ENCODE measurements at places on chromosomes 2 and 18. TPM values are rescaled to one million over a fixed set of nuclear protein-coding genes. Genes with fewer than 3 reads are reported as not detected.

DAPL1 gene
- polyA plus RNA-seq: 0.71 TPM

ZNF892 gene
- polyA plus RNA-seq: not detected

NRP2 gene
- polyA plus RNA-seq: 3.8 TPM

POTEC gene
- polyA plus RNA-seq: not detected

HNMT gene
- 44.4 TPM for polyA plus RNA-seq

RAPGEF4 gene
- 7.5 TPM for polyA plus RNA-seq

CHRNG gene
- polyA plus RNA-seq: not detected

NDC80 gene
- polyA plus RNA-seq: 1.6 TPM

OTOS gene
- not detected for polyA plus RNA-seq

MARCHF4 gene
- polyA plus RNA-seq: not detected

SLC9A2 gene
- polyA plus RNA-seq: not detected

CCDC148 gene
- 0.02 TPM for polyA plus RNA-seq

SPC25 gene
- 2.1 TPM for polyA plus RNA-seq

SPP2 gene
- polyA plus RNA-seq: 584 TPM

ACMSD gene
- polyA plus RNA-seq: 81.7 TPM

LYG1 gene
- polyA plus RNA-seq: 0.85 TPM

IL37 gene
- polyA plus RNA-seq: not detected

LINC00305 gene
- not detected for polyA plus RNA-seq

PARD6G gene
- polyA plus RNA-seq: 0.96 TPM

LIMS3 gene
- polyA plus RNA-seq: 0.03 TPM

CDH20 gene
- not detected for polyA plus RNA-seq

CDKL4 gene
- not detected for polyA plus RNA-seq

ZNF2 gene
- 1.0 TPM for polyA plus RNA-seq

CNTNAP5 gene
- not detected for polyA plus RNA-seq
